ENCODE measurements at places on chromosomes 2 and 18.

- no peak for DNase-seq
Observed at GRCh38 chr2:202705446-202706020, 70.8 kb downstream of the FAM117B start.

- DNase-seq, result no peak
Observed at GRCh38 chr18:3610813-3611212, 160.8 kb downstream of the TGIF1 start.

- DNase-seq, result no peak
Observed at GRCh38 chr18:49139766-49140165, 189.0 kb upstream of the SMAD7 start.

DNA sequence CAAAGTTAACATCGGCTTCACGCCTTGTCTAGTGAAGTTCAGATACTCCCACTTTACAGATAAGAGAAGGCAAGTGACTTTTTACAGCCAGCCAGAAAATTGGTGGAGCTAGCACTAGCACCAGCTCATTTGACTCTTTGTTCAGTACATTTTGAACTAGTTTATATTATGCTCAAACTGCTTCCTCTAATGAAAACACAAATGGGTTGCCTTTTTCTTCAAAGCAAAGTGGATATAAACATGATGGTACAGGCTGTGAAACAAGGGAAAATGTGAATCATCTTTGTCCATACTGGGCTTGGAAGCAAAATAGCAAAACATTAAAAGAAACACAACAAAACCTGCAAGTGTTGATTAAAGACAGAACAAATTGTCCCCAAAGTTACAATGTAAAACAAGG lies 99.6 kb upstream of the LHCGR start:
- no peak for DNase-seq

DNA sequence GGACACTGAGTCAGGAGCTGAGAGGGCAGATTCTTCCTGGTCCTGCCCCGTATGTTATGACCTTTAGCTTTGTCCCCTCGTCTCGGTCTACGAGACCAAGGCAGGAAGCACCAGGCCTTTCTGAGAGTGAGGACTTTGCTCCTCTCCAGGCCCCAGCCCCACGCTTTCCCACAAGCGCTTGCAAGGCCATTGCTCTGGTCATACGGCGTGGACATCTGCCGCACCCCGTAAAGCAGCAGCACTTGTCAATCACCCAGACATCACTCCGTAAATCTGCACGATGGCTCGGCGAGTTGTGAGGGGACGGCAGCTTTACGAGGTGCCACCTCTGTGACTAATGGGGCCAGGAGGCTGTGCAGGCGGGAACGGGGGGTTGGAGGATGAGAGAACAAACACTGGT lies 100.8 kb upstream of the TWIST2 start:
- no peak for DNase-seq

DNA sequence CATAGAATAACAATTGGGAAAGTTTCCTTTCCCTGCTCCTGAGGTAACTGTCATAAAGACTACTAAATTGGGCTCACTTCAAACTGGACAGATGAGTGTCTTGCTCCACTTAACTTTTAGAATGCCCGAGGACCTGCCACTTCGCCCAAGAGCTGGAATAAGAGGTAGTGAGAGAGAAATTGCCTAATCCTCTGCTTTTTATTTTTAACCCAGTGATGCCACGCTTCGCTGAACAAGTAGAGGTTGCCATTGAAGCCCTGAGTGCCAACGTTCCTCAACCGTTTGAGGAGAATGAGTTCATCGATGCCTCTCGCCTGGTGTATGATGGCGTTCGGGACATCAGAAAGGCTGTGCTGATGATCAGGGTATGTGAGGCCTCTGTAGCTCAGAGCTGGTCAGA lies 269.4 kb upstream of the LRRTM1 start:
- DNase-seq, result no peak

GRCh38 chr2:50178050-50178449 lies 853.9 kb downstream of the NRXN1 start:
- DNase-seq, result no peak

GRCh38 chr18:67428805-67429204 lies 87.7 kb downstream of the DSEL start:
- DNase-seq, result no peak

GRCh38 chr18:25853691-25854433 lies 236.6 kb downstream of the SS18 start:
- DNase-seq, result no peak

- no peak for DNase-seq
Observed at GRCh38 chr2:43481927-43482542, 113.8 kb downstream of the THADA start.

DNA sequence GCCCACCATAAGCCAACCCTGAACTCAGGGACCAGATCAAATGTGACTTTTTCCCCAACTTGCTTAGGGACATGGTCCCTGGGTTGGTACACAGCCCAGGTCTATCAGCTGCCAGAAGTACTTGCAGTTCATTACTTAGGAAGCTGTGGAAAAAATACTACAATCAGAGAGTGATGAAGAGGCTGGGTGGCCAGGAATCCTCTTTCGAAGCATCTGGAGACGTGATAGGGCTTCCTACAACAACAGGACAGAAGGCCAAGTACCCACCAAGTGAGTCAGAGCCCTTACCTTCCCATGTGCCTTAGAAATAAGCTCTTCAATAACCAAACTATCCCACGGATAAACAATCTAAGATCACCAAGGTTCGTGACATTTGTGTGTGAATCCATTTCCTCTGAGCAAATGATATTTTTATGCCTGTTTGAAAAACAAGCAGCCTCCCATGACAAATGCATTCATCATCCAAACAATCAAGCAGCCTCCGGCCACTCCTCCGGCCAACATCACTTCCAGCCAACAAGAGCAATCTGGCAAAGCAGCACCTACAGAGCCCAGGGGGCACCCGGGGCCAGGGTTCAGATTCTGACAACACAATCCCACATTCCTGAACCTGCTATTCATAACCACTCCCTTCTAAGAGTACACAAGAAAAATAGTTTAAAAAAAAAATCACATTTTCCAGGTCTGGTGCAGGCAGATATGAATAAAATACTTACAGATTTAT lies 26.4 kb downstream of the TBC1D8 start:
- no peak for DNase-seq

DNA sequence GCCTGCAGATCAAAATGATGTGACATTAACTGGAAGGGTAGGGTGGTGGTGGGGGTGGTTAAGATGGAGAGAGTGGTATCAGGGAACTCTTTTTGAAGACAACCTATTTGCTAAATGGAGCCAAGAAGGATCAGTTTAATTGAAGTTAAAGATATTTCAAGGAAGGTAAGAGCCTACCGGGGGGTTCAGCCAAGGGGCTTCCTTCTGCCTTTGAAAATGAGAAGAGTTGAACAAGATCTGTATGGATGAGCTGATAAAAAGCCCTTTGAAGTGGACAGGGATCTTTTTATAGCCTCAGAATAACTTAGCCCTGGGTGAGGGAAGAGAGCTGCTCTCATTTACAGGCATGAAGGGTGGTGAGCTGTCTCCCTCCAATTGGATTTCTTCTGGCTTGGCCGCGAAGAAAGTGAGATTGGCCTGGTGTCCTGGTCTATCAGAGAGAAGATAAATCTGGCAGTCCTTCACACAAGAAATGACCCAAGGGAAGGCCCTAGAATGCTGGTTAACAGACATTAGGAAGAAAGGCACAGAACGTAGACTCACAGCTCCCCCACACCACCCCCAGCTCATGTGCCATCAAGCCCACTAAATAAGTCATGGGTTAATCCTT lies 439.8 kb downstream of the TNS1 start:
- DNase-seq, result no peak

- no peak for DNase-seq
Observed at GRCh38 chr2:84373391-84373790, 85.7 kb downstream of the SUCLG1 start.

GRCh38 chr2:143140864-143141661 lies 11.8 kb downstream of the ARHGAP15 start:
- DNase-seq, result no peak

GRCh38 chr2:207258263-207258991 lies 92.7 kb upstream of the KLF7 start:
- DNase-seq, result no peak

GRCh38 chr18:1998121-1998520 lies 573.2 kb downstream of the METTL4 start:
- no peak for DNase-seq

GRCh38 chr2:240250150-240250984 lies 109.9 kb upstream of the OTOS start:
- DNase-seq, result no peak

GRCh38 chr2:210593166-210593565 lies 36.8 kb downstream of the CPS1 start:
- no peak for DNase-seq

GRCh38 chr2:157159221-157159934 lies 98.1 kb upstream of the GALNT5 start:
- no peak for DNase-seq

DNA sequence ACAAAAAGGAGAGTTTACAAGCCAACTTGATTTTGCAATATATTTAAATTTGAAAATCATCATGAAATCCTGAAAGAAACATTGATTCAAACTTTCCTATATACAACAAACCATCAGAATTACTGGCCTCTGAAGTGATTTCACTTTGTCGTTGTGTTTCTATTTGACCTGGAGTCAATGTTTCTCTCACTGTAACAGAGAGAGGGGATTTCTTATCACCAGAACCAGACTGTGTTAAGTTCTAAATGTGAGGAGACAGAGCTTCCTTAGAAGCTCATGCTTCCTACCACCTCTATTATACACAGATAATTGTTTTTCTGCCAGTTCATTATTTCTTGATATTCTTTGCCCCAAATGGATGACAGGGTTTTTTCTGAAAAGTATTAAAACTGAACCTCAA lies 245.0 kb upstream of the RND3 start:
- DNase-seq, result no peak

DNA sequence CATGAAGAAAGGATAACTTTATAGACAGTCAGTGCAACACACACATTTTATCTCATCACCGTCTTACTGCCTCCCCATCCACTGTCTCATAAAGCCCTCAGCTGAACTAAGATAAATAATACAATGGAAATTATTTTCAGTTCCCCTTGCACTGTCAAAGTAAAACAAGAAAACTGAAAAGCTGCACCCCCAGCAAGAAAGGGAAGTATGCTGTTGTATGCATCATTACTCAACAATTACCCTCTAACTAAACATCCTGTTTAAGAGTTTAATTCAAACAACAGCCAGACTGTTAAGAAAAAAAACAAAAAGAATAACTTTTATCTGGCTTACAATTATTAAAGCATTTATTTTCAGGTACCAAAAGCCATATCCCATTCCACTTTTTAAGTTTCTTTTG lies 25.0 kb downstream of the MPPE1 start:
- DNase-seq, result no peak

DNA sequence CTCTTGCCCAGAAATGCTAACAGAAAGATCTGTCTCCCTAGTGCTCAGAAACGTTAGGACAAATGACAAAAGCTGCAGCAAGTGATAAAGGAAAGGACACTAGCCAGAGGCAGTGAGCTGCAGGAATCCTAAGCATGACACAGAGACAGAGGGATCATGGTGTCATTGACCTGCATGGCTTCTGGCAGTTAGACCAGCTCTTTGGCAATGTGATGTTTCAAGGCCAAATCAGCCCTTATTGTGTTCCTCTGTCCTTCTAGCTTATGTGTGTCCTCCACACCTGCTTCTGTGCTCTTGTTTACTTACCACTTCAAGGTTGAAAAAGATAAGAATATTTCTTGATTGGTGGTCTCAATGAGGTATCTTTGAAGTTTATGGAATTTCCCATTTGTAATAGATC lies 120.8 kb downstream of the RHBDD1 start:
- no peak for DNase-seq

- no peak for DNase-seq
Observed at GRCh38 chr2:111231532-111232252, 111.0 kb downstream of the BCL2L11 start.

GRCh38 chr2:113219889-113220641 lies 46.3 kb downstream of the PSD4 start:
- DNase-seq, result no peak

DNA sequence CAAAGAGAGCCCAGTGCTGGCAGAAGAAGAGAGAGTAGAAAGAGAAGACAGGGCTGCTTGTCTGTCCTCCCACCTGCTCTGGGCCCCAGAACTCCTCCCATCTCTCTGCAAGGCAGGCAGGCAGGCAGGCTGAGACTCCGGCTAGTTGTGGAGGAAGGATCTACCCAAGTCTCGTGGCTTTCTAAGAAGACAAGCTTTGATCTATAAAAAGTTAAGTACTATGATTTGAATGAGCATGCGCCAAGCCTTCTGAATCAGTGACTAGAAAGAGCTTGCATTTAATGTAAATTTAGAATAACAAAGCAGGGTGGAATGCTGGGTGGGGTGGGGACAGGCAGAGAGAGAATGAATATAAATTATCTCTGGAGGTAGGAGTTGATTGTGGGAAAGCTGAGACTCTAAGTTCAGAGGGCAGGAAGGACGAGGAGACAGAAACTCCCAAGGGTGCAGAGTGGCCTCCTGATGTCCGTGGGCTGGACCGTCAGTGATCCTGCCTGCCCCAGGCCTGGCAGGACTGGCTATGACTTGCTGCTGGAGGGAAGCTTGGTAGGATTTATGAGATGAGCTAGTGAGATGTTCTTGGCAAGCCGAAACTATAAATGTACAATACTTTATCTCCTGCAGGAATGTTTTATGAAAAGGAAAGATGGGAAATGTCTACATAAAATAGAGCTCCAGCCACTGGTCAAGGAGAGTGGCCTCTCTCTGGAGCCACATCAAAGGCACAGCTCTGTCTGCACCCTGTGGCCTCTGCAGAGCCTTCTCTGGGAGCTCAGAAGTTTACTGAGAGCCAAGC lies 447.5 kb downstream of the TNS1 start:
- no peak for DNase-seq

DNA sequence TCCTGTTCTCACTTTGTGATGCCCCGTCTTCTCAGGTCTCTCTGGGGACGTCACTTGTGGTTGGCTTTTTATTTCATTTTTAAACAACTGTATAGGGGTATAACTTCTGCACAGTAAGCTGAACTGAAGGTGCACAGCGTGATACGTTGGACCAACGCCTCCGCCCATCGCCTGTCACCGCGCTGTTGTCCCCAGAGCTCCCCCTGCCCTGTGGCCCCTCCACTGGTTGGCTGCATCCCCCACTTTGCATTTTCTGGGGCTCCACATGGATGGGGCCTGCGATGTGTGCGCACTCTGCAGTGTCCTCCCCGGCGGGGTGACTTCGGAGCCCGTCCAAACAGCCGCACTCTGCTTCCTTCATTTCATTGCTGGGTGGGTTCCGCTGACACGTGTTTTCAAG lies 14.3 kb downstream of the GPR35 start:
- no peak for DNase-seq

DNA sequence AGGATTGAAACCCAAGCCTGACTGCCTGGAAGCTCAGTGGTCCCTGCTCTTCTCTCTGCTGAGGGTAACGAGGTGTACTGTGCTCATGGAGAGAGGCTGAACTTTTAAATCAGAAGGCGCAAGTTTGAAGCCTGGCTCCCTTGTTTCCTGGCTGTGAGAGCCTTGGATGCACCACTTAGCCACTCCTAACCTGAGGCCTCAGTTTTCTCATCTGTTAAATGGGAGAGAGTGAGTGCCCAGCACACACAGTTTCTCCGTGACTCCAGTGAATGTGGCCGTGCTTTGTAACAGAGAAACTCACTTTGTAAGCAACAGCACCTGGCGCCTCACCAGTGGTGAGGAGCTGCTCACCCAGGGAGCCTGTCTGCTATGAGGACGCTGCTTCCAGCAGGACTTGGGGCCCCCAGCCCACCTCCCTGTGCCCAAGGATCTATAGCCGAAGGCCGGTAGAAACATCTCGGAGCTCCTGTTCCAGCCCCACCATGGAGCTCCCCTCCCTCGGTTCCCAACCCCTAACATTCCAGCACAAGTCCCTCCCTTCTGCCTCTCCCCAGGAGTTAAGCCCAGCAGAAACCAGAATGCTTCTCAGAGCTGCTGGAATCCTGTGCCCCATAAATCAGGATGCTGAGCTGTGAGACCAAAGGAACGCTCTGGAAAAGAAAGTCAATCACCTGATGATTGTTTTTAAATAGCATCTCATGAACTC lies 20.3 kb upstream of the KCNK3 start:
- DNase-seq, result no peak

All from stimulated activated CD4-positive, alpha-beta T cell treated with anti-CD3 and anti-CD28 coated beads, Interleukin-2, amount 100 ng/mL, for 24 hours (primary cell).